ENCODE measurements at places on chromosomes 13 and 19. TPM values are rescaled to one million over a fixed set of nuclear protein-coding genes. Genes with fewer than 3 reads are reported as not detected.

Gene CYP2B6
- total RNA-seq, result not detected

Gene ANKRD24
- total RNA-seq, result 0.79 TPM

Gene PSMC4
- total RNA-seq, result 82.8 TPM

Gene ANO8
- total RNA-seq, result 15.1 TPM

Gene SIGLEC14
- total RNA-seq, result not detected

DNA sequence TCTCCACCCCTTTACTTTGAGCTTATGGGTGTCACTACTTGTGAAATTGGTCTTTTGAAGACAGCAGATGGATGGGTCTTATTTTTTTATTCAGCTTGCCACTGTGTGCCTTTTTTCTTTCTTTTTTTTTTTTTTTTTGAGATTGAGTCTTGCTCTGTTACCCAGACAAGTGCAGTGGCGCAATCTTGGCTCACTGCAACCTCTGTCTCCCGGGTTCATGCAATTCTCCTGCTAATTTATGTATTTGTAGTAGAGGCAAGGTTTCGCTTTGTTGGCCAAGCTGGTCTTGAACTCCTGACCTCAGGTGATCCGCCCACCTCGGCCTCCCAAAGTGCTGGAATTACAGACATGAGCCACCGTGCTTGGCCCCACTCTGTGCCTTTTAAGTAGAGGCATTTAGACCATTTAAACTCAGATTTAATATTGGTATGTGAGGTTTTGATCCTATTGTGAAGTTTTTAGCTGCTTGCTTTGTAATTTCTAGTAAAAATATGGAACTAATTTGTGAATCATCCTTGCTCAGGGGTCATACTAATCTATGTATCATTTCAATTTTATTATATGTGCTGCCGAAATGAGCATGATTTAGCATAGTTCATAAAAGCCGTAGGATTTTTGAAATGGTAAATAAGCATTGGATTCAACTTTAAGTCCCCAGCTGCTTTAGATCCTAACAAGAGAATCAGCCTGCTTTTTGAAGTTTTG lies 584.5 kb downstream of the SLITRK1 start:
- H3K36me3 ChIP-seq, result no peaks in the 10 kb centered on the region
- no peak overlapping the region for H3K4me3 ChIP-seq
- H3K27ac ChIP-seq, result no peak overlapping the region
- no peak for DNase-seq
- no peaks in the 10 kb centered on the region for H3K4me1 ChIP-seq

DNA sequence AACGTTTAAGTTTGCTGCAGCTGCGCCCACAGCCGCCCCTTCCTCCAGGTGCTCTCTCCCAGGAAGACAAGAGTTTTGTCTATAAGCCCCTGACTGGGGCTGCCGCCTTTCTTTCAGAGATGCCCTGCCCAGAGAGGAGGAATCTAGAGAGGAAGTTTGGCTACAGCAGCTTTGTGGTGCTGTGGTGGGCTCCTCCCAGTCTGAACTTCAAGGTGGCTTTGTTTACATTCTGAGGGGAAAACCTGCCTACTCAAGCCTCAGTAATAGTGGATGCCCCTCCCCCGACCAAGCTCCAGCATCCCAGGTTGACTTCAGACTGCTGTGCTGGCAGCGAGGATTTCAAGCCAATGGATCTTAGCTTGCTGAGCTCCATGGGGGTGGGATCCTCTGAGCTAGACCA lies 6.4 kb upstream of the ERICH6B start:
- peaks cover 88% of the 10 kb centered on the region for H3K27me3 ChIP-seq
- H3K4me1 ChIP-seq, result no peaks in the 10 kb centered on the region
- H3K4me3 ChIP-seq, result no peak overlapping the region
- no peak overlapping the region for H3K27ac ChIP-seq
- H3K36me3 ChIP-seq, result no peaks in the 10 kb centered on the region

DNA sequence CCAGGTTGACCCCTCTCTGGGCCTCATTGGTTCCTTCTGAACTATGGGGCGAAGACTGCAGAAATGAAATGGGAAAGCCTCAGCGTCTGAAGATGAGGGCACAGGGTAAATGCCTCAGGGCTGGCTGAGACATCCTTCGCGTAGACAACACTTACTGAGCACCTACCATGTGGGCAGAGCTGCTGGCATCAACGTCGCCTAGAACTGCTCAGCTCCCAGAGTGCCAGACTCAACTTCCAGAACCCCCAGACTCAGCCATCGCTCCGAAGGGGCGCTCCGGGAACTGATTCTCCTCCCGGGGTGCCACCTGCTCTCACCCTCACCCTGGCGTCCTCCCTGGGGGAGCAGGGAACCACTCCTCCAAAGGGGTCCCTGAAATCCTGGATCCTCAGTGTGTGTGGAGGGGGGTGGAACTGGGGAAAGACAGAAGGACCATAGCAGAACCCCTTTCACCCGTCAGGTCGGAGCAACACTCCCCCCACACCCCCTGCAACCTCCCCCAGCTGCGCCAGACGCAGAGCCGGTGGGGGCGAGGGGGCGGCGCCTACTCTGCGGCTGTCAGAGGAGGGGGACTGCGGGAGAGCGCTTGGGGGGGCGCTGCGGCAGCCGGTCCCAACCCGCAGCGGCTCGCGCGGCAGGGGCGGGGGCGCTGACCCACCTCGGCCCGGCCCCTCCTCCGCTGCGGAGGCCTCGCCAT lies 8.2 kb upstream of the NFIC start:
- no peak overlapping the region for H3K4me3 ChIP-seq
- no peaks in the 10 kb centered on the region for H3K4me1 ChIP-seq
- H3K27me3 ChIP-seq, result no peaks in the 10 kb centered on the region
- no peaks in the 10 kb centered on the region for H3K36me3 ChIP-seq
- DNase-seq, result no peak

DNA sequence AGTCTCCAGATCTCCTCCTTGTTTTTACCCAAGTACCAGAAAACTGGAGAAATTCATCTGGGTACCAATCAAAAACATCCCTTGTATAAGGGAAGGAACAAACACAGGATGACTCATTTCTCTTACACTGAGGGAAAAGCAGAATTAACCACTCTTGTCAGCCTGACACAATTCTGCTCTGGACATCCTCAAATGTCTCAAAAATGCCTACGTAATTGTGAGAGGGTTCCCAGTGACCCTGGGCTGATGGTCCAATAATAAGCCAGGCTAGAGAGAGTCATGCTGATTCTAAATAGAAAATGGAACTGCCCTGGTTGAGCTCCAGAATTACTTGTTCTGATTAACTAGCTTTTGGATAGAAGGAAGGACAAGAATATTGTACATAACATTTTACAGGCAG lies 14.5 kb downstream of the ZNF708 start:
- H3K4me1 ChIP-seq, result no peaks in the 10 kb centered on the region
- H3K36me3 ChIP-seq, result peaks cover 9% of the 10 kb centered on the region

- no peak for DNase-seq
- no peak overlapping the region for H3K27ac ChIP-seq
- no peak overlapping the region for H3K4me3 ChIP-seq
- H3K36me3 ChIP-seq, result no peaks in the 10 kb centered on the region
These were observed 7.1 kb upstream of the GRTP1 start for GRCh38 chr13:113371061-113371460.

- no peak overlapping the region for H3K27ac ChIP-seq
- peaks cover 6% of the 10 kb centered on the region for H3K4me1 ChIP-seq
- DNase-seq, result no peak
- no peaks in the 10 kb centered on the region for H3K27me3 ChIP-seq
- H3K36me3 ChIP-seq, result peaks cover 48% of the 10 kb centered on the region
These were observed 33.7 kb downstream of the INTS6 start for GRCh38 chr13:51419001-51419636.

DNA sequence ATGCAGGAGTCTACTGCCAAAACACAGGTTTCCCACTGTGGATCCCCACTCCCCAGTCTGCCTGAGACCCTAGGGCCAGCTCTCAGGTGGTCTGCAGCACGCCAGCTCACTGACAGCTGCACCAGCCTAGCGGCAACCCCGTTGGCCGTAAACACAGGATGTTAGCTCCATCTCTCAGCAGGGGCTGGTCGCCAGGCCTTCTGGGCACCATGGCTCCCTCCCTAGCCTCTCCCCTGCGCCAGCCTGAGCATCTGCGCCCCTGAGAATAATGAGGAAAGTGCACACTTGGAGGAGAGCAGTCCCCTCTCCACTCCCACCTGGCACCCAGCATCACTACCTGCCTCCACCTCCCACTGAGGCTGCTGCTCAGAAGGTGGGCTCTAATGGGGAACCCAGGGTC lies 20.8 kb upstream of the EPHX3 start:
- no peaks in the 10 kb centered on the region for H3K27me3 ChIP-seq
- H3K4me1 ChIP-seq, result peaks cover 39% of the 10 kb centered on the region
- peaks cover 40% of the 10 kb centered on the region for H3K36me3 ChIP-seq

- no peaks in the 10 kb centered on the region for H3K27me3 ChIP-seq
- peak; percentile 28 for DNase-seq
- peaks cover 50% of the 10 kb centered on the region for H3K4me1 ChIP-seq
- no peak overlapping the region for H3K4me3 ChIP-seq
- no peaks in the 10 kb centered on the region for H3K36me3 ChIP-seq
These were observed 68.6 kb downstream of the ERCC5 start for GRCh38 chr13:102914339-102914930.

DNA sequence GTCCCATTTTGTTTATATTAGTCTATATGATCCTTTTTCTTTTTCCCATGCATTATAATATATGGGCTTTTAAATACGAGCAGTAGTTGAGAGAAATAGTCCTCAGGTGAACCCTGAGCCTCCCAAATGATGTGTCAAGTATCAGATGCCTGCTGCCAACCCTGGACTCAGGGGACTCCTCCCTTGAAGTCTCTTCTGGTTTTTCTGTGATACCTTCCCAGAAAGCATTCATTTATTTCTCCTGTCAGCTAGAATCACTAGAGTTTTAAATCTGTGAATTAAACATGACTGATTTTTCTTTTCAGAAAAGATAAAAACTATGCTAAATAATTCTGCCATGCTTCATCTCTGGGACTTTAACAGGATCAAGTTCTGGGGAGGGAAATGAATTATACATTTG lies 184.6 kb downstream of the LIG4 start:
- H3K4me3 ChIP-seq, result no peak overlapping the region
- H3K27ac ChIP-seq, result no peak overlapping the region
- H3K4me1 ChIP-seq, result peaks cover 5% of the 10 kb centered on the region
- H3K36me3 ChIP-seq, result no peaks in the 10 kb centered on the region
- no peaks in the 10 kb centered on the region for H3K27me3 ChIP-seq

- H3K27ac ChIP-seq, result no peak overlapping the region
- peaks cover 18% of the 10 kb centered on the region for H3K4me1 ChIP-seq
These were observed 45.7 kb upstream of the F7 start for GRCh38 chr13:113059891-113060290.

Data from PC-9 (cell line).